Right ventricle myocardium inferior (tissue), 1 donor: ENCODE measurements at places on chromosomes 16 and 17. TPM values are rescaled to one million over a fixed set of nuclear protein-coding genes. Genes with fewer than 3 reads are reported as not detected.

The ALDOC gene
- 396 TPM for total RNA-seq

The PRAC1 gene
- not detected for total RNA-seq

The MT4 gene
- not detected for total RNA-seq

The FOXL1 gene
- 0.60 TPM for total RNA-seq

The COL1A1 gene
- total RNA-seq, result 28.2 TPM

The MGAT5B gene
- not detected for total RNA-seq

The HS3ST3A1 gene
- total RNA-seq, result 0.57 TPM
